ENCODE measurements at places on chromosomes 5 and 9. TPM values are rescaled to one million over a fixed set of nuclear protein-coding genes. Genes with fewer than 3 reads are reported as not detected.

Gene CATSPER3
- 0.54 TPM for total RNA-seq

DNA sequence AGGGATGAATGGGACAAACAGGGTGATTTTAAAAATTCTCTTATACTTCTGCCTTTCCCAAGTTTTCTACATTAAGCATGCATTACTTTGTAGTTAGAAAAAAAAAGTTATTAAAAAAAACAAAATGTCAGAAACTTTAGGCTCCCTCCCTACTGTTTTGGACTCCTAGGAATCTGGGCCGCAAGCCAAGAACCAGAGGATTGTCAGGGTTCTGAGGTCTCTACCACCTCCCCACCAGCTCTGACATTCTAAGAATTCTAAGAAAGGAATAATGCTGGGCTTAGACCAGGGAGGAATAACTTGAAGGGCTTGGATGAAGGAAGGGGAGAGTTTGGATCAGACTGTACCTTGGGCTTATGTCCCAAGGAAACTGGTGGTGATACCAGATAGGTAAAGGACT is 1.1 kb upstream of the ARHGEF39 start:
- H3K36me3 ChIP-seq, result peaks cover 3% of the 10 kb centered on the region
- H3K27me3 ChIP-seq, result no peaks in the 10 kb centered on the region
- peak overlapping the region; percentile 29 for H3K4me3 ChIP-seq
- H3K4me1 ChIP-seq, result peaks cover 37% of the 10 kb centered on the region
- DNase-seq, result no peak

Gene RAB3C
- total RNA-seq, result 21.7 TPM

DNA sequence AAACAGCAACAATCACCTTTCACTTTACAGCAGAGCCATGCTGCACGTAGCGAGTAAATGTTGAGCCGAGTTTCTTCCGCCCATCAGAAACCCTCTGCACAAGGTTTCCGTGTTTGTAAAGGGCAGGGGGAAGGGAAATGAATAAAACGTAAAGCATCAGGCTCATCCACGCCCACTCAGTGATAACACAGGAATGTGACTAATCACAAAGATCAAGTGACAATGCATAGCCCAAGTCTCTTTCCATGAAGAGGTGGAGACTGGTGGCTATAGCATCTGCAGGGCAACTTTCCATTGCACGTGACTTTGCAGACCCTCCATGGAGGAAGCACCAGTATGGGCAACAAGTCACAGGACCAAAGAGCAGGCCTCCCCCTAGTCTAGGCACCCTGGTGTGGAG is 56.6 kb downstream of the CAMSAP1 start:
- peaks cover 18% of the 10 kb centered on the region for H3K36me3 ChIP-seq
- no peak for DNase-seq
- H3K27ac ChIP-seq, result no peak overlapping the region
- no peak overlapping the region for H3K4me3 ChIP-seq
- H3K4me1 ChIP-seq, result peaks cover 9% of the 10 kb centered on the region
- no peaks in the 10 kb centered on the region for H3K27me3 ChIP-seq

Gene KCTD16
- 0.52 TPM for total RNA-seq

Gene THBS4
- total RNA-seq, result 6.9 TPM

- H3K36me3 ChIP-seq, result no peaks in the 10 kb centered on the region
- H3K27ac ChIP-seq, result no peak overlapping the region
- peaks cover 1% of the 10 kb centered on the region for H3K4me1 ChIP-seq
Measured at GRCh38 chr5:78056053-78056452, 238.4 kb downstream of the AP3B1 start.

GRCh38 chr5:120447706-120448239 is 16.3 kb upstream of the PRR16 start:
- DNase-seq, result no peak
- no peak overlapping the region for H3K27ac ChIP-seq
- H3K27me3 ChIP-seq, result no peaks in the 10 kb centered on the region
- no peaks in the 10 kb centered on the region for H3K36me3 ChIP-seq

DNA sequence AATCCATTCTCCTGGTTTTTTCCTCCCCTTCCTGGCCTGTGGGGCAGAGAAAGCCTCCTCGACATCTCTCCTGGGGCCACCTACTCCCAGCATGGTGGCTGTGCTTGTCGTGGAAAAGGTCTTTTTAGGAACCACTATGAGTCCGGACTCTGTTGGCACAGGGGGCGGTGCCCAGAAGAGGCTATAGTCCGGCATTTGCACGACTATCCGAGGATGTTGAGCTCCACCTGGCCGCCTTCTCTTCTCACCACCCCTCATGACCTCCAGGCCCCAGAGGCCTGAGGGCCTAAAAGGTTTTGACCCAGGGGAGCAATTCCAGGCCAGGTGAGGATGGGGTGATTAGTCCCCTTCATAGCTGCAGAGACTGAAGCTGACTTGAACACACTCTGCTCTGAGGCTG is 14.1 kb downstream of the CSF2 start:
- H3K27me3 ChIP-seq, result no peaks in the 10 kb centered on the region
- no peak overlapping the region for H3K4me3 ChIP-seq
- no peaks in the 10 kb centered on the region for H3K4me1 ChIP-seq
- H3K36me3 ChIP-seq, result no peaks in the 10 kb centered on the region
- H3K27ac ChIP-seq, result no peak overlapping the region

Gene FOXD4
- 0.77 TPM for total RNA-seq

GRCh38 chr9:80218328-80218727 is 646.6 kb downstream of the TLE4 start:
- no peak for DNase-seq
- no peak overlapping the region for H3K4me3 ChIP-seq
- no peaks in the 10 kb centered on the region for H3K27me3 ChIP-seq
- H3K36me3 ChIP-seq, result no peaks in the 10 kb centered on the region

DNA sequence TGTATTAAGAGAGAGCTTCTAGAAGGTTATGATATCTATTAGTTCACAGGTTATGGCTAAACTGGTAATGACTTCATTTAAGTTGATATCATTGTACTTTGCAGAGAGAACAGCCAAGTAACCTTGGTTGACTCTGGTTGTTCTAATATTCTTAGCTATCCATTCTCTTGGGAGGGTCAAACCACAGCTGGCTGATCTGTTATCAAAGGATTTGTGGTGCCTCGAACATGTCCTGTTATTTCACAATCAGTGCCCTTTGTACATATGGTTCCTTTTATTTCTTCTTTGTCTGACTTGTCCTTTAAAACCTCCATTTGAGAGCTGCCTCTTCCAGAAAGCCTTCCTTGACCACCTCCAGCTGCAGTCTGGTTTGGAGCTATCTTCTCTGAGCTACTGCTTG is 61.7 kb downstream of the PDE8B start:
- no peaks in the 10 kb centered on the region for H3K27me3 ChIP-seq
- H3K4me1 ChIP-seq, result no peaks in the 10 kb centered on the region
- H3K27ac ChIP-seq, result no peak overlapping the region
- peaks cover 5% of the 10 kb centered on the region for H3K36me3 ChIP-seq
- no peak for DNase-seq

DNA sequence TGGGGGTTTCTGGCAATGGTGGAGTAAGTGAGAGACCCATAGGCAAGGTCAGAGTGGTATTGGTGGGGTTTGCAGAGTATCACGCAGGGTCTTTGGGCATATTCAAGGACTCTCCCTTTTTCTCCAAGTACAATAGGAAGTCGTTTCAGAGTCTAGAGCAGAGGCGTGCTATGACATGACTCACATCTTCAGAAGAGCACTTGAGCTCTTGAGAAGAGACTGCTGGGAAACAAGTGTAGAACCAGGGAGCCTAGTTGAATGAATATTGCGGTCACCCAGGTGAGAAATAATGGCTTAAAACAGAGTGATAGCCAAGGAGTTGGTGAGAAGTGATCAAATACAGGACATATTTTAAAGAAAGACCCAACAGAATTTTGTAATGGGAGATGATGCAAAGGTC is 813.4 kb downstream of the TLE1 start:
- no peak overlapping the region for H3K4me3 ChIP-seq
- no peaks in the 10 kb centered on the region for H3K36me3 ChIP-seq
- peaks cover under 1% of the 10 kb centered on the region for H3K4me1 ChIP-seq
- no peak for DNase-seq
- no peaks in the 10 kb centered on the region for H3K27me3 ChIP-seq

GRCh38 chr9:3862561-3862960 is 336.8 kb upstream of the RFX3 start:
- no peak overlapping the region for H3K4me3 ChIP-seq
- peaks cover 29% of the 10 kb centered on the region for H3K4me1 ChIP-seq
- no peaks in the 10 kb centered on the region for H3K36me3 ChIP-seq
- no peak overlapping the region for H3K27ac ChIP-seq
- DNase-seq, result no peak

Gene ITGA2
- total RNA-seq, result 1.7 TPM

- H3K27ac ChIP-seq, result peak overlapping the region; percentile 83
- H3K4me1 ChIP-seq, result peaks cover 41% of the 10 kb centered on the region
- peaks cover 3% of the 10 kb centered on the region for H3K36me3 ChIP-seq
- DNase-seq, result peak; percentile 70
Measured at GRCh38 chr5:93579692-93580062, 1.3 kb downstream of the NR2F1-AS1 start.

- H3K36me3 ChIP-seq, result no peaks in the 10 kb centered on the region
- DNase-seq, result peak; percentile 12
- peaks cover 29% of the 10 kb centered on the region for H3K4me1 ChIP-seq
Measured at GRCh38 chr9:75891277-75891741, 836 bp downstream of the PCSK5 start.

GRCh38 chr5:43769571-43770355 is 166.8 kb downstream of the NNT start:
- H3K4me3 ChIP-seq, result no peak overlapping the region
- DNase-seq, result no peak

GRCh38 chr9:83986765-83987401 is 6.3 kb downstream of the RMI1 start:
- peaks cover 36% of the 10 kb centered on the region for H3K4me1 ChIP-seq
- no peak for DNase-seq
- no peaks in the 10 kb centered on the region for H3K27me3 ChIP-seq
- H3K4me3 ChIP-seq, result peak overlapping the region; percentile 42
- H3K36me3 ChIP-seq, result peaks cover 18% of the 10 kb centered on the region
- H3K27ac ChIP-seq, result no peak overlapping the region

GRCh38 chr5:582936-583635 is 29.1 kb upstream of the CEP72 start:
- peaks cover 3% of the 10 kb centered on the region for H3K4me1 ChIP-seq
- H3K36me3 ChIP-seq, result no peaks in the 10 kb centered on the region
- H3K4me3 ChIP-seq, result no peak overlapping the region
- H3K27me3 ChIP-seq, result peaks cover 66% of the 10 kb centered on the region
- no peak overlapping the region for H3K27ac ChIP-seq

Gene MYORG
- total RNA-seq, result 1.7 TPM

- H3K4me3 ChIP-seq, result no peak overlapping the region
- DNase-seq, result no peak
- no peaks in the 10 kb centered on the region for H3K4me1 ChIP-seq
- H3K36me3 ChIP-seq, result no peaks in the 10 kb centered on the region
Measured at GRCh38 chr5:144183254-144183889, 12.7 kb downstream of the KCTD16 start.

Gene ORM2
- not detected for total RNA-seq

Gene TEX48
- total RNA-seq, result not detected

Data from neural crest cell (in vitro differentiated cells).